DMS79 treated with DMSO at 0.1 percent for 48 hours (cell line): ENCODE measurements at places on chromosomes 1 and 21.

GRCh38 chr1:221527302-221527701 lies 214.6 kb downstream of the DUSP10 start:
- peak; percentile 79 for DNase-seq

- no peak for DNase-seq
Measured at GRCh38 chr21:37711836-37712568, 204.3 kb downstream of the KCNJ6 start.

DNA sequence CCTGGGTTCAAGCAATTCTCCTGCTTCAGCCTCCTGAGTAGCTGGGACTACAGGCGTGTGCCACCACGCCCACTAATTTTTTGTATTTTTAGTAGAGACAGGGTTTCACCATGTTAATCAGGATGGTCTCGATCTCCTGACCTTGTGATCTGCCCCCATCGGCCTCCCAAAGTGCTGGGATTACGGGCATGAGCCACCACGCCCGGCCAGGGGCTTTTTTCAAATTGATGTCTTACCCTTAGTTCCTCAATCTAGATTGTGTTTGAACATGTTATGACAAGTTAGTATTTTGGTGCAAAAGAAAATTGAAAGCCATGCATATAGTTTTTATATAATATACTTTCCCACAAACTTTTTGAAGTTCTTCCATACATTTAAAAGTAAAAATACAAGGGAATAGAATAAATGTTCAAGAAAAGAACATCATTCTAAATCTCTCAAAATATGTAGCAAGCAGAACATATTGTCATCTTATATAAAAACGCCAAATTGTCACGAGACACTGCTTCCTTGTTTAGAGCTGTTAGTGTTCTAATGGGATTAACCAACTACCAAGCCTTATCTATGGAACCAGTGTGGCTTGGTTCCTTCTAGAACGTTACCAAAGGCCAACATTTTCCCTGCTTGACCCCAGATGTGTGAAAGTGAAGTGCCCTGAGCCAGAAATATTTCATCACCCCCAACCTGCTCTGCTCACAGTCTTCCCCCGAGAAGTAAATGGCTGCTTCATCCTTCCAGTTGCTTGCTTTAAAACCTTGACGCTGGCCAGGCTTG lies 9.5 kb upstream of the PLEKHM2 start:
- DNase-seq, result no peak

DNA sequence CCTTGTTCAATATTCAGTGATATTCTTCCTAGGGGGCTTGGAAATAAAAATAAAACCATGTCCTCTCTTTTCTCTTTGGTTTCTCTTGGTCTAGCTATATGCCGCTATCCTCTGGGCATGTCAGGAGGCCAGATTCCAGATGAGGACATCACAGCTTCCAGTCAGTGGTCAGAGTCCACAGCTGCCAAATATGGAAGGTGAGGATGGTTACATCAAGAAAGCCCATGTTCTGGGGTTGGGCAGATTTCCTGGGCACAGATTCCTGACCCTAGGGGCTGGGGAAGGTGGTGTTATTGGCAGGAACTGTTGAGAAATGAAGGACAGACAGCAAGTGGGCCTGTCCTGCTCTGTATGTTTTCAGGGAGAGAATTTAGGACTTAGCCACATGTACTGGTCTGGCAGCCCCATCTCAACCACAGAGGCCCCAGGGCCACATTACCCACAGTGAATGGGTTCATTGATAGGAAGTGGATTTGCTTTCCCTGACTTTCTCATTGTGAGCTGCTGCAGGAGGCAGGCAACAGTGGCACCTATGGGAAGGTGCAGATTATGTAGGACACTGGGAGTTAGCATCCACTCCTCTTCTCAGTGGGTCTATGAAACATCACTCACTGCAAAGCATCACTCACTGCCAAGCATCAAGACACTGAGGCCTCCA lies 37.4 kb upstream of the HSD17B7 start:
- no peak for DNase-seq

- DNase-seq, result no peak
Measured at GRCh38 chr1:208007938-208008342, 97.0 kb upstream of the CD34 start.

DNA sequence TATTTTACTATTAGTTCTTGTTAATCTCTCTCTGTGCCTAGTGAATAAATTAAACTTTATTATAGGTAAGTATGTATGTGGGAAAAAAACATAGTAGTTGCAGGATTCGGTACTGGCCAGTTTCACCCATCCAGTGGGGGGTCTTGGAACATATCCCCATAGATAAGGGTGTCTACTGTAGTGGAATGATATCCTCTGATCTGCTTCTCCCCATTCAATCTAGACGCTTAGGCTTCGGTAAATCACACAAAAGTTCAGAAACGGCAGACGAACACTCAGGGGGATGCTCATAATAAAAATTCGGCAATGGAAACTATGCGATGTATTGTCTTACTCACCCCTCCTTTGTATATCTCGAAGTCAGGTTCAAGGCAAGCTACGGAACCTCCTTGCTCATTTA lies 232.9 kb upstream of the COA6 start:
- DNase-seq, result no peak

- DNase-seq, result peak; percentile 26
Measured at GRCh38 chr1:91402023-91402422, 2.6 kb downstream of the HFM1 start.

GRCh38 chr1:53180951-53181350 lies 15.7 kb upstream of the CPT2 start:
- no peak for DNase-seq

DNA sequence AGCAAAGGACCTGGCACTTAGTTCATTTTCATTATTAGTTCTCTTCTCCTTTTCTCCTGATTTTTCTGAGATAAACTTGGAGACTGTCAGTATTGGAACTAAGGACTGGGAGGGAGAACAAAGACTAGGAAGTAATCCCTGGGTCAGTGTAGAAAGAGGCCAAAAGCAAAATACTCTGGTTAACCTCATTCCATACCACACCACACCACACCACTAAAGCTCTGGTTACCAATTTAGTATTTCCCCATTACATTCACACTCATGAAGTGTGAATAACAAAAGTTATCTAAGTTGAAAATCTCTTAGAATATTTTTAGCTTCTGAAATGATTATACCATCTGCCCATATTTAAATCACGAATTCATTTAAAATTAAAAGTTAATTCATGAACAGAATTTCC lies 68.9 kb upstream of the DMRTA2 start:
- no peak for DNase-seq

DNA sequence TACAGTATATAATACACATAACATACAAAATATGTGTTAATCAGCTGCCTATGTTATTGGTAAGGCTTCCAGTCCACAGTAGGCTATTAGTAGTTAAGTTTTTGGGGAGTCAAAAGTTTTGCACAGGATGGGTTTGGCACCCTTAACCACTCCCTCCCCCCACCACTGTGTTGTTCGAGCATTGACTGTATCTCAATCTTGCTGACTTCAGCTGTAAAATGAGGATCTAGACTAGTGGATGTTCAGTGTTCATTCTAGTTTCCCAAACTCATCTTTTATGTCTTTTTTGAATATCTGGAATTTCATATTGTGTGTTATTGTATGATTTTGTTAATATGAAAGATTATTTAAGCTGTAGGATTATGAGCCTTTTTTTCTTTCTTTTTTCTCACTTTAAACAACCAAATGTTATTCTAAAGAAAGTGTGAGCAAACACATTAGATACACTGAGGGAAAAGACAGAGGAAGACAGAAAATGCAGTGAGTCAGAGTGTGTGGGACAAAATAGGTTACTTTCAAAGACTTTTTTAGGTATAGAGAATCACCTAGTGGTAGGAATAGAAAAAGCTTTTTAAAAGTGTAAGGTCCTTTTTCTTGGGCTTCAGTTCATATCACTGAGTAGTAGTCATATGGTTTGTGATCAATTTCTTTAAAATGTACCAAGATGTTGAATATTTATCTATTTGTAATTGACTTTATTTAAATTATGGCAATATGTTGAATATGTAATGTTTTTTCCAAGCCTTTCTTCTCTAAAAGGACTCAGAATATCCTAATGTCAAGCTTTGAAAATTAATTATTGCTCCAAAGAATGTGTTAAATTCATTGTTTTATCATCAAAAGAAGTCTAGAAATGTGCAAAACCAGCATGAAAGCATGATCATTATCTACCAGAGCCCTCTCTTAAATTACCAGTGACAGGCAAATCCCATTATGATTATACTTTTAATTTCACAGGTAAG lies 17.9 kb upstream of the CENPF start:
- DNase-seq, result no peak

- no peak for DNase-seq
Measured at GRCh38 chr1:59565611-59566410, 248.9 kb upstream of the HOOK1 start.

GRCh38 chr1:55033265-55033614 lies 6.1 kb upstream of the PCSK9 start:
- DNase-seq, result no peak

DNA sequence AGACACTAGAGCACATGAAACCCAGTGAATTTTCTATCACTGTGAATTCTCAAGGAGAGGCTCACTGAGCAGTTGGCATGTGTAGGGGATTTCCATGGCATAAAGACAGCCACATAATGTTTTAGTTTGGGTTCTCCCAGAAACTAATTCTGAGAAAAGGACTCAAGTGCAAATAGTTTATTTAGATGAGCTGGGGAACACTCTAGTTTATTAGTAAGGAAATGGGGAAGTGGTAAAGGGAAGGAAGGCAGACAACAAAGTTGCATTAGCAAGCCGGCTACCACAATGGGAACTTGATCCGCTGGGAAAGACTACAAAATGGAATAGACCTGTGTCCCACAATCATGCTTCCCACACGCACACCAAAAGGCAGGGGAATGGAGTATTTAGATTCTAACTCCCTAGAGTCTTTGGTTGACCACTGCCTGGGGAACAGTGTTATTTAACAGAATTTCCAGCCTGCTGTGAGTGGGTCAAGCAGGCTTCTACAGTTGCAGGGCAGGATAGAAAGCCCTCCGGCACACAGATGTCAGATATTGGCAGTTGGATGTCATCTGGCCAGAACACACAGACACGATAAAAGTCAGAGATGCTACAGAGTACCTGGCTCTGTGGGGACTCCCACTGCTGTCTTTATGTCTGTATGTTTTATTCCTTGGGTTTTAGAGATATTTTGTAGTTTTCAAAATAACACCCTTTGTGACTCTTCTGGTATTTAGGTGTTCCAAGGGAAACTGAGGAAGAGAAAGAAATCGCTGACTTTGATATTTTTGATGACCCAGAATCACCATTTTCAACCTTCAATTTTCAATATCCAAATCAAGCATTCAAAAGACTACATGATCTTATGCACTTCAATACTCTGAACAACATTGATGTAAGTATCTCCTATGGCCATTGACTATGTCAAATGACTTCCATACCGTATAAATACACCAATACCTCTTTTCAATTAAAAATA lies 150.1 kb downstream of the PLA2G4A start:
- no peak for DNase-seq

DNA sequence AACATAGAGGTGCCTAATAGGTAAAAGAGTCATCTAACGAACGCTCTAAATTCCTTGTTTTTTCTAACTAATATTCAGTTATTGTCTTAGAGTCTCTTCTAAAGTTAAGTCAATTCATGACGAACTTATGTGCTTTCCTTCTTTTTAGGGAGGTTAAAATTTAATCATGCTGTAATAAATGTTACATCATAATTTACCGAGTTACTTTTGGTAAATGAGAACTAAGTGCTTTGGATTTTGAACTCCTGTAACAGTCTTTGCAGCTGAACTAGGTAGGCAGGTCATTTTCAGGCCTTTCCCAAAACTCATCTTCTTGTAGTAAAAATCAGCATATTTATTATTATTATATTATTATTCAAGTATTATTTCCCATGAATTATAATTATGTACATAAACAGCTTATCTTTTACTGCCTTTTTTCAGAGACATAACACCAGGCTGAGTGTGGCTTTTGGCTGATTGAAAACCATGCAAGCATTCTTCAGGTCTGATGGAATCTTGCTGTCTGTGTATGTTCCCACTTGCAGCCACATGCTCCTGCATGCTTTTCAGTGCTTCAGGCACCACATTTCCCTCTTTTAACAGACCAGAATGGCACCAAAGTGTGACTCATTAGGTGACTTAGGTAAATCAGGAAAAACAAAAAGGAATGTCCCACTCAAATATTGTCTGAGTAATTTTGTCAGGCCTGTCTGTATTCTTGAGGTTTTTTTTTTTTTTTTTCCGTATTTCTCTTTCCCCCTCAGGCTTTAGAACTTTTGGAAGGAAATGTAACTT lies 81.0 kb upstream of the CD55 start:
- DNase-seq, result no peak

GRCh38 chr1:6519935-6520671 lies 28.6 kb upstream of the PLEKHG5 start:
- DNase-seq, result peak; percentile 96

DNA sequence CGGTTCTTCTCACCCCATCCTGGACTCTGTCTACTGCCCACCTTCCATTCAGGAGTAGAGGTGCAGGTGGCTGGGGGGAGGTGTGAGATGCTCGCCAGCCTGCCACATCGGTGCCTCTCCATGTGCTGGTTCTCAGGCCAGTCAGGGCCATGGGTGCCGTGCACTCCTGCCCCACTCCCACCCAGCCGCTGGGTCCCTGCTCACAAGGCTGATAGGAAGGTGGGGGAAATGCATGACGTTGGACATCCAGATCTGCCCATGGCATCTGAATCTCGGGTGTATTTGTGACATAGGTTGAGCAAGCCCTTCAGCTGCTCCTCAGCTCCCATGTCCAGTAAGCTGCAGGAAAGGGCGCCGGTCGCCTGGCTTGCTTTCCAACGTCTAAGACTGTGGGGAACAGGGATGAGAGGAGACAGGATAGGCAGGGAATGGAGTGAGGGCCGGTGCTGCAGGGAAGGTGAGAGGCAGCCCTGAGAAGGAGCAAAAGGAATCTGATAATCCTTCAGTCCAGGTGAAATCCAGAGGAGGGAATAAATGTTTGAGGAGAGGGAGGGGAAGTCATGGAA lies 11.8 kb downstream of the S100A7A start:
- no peak for DNase-seq

DNA sequence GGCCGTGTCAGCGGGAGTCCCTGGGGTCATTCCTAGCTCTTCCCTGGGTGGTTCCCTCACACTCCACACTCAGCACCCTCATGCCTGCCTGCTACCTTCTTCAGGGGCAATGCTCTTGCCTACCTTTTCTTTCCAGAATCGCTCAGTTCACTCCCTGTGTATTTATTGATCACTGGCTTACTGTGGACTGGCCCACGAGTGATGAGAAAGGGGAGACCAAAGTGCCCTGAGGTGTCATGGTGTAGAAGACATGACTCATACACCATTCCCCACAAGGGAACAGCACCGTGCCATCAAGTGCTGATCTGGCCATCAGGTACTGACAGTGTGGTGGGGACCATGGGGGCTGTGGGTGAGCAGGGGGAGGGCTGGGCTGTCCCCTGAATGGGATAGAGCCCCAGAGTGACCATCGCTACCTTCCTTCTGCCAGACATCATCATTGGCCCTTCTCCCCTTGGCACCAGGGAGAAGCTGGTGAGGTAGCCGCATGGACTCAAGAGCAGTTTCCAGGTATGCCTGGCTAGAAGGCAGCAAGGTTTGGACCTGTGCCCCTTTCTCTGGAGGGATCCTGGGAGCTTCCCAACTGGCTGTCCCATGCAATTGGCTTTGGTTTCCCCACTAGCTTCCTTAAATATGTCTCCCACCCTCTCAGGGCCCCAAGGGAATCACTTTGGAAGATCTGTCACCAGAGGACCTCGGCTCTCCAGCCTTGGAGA lies 17.2 kb upstream of the LRRN2 start:
- no peak for DNase-seq

- DNase-seq, result no peak
Measured at GRCh38 chr1:59915516-59915915, 11.1 kb downstream of the CYP2J2 start.
